H9 (cell line): ENCODE measurements at places on chromosomes 11 and 22. TPM values are rescaled to one million over a fixed set of nuclear protein-coding genes. Genes with fewer than 3 reads are reported as not detected.
A peak's percentile ranks its signal among the peaks of the same experiment; 100 is the strongest.

The ADORA2A gene
- total RNA-seq: 3.5 and 3.9 TPM in 2 replicates

The OR52E5 gene
- not detected in 2 replicates for total RNA-seq

The ZFP91 gene
- total RNA-seq: 32.6 and 32.9 TPM in 2 replicates

The UBE2L3 gene
- total RNA-seq: 78.7 and 79.7 TPM in 2 replicates

The MMP11 gene
- 4.9 and 5.3 TPM in 2 replicates for total RNA-seq

The OR4D9 gene
- not detected in 2 replicates for total RNA-seq

The CCDC89 gene
- total RNA-seq: not detected in 2 replicates

The MUC5B gene
- 0.02 TPM in 1 of 2 replicates, not detected in the other for total RNA-seq

The ZBTB16 gene
- not detected in 2 replicates for total RNA-seq

The ANGPTL5 gene
- total RNA-seq: not detected in 2 replicates

The P2RY2 gene
- 0.26 and 0.35 TPM in 2 replicates for total RNA-seq

- DNase-seq: peak; percentile 98
These were observed 688 bp upstream of the ZDHHC5 start for GRCh38 chr11:57667117-57667735.

DNA sequence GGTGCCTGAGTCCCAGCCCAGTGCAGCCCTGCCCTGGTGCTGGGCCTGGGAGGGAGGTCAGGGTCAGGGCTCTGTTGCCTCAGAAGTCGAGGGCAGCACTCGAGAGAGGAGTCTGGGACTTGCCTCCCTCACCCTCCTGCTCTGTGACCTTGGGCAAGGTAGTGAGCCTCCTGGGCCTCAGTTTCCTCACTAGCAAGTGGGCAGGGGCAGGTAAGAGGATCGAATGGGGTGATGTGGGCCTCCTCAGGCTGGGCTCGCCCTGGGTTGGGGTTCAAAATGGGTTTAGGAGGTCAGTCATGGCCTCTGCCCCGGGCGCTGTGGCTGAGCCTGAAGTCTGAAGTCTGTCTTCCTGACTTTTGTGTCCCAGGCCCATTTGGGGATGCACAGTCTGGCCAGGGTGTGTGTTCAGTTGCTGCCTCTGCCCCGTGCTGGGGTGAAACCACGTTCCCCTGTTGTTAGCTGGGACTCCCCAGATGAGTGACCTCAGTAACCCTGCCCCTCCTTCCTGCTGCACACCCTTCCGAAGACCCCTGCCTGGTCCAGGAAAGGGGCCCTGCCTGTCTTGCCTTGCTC lies 40.9 kb upstream of the CELSR1 start:
- peak; percentile 26 for DNase-seq

GRCh38 chr11:57633394-57634070 lies 16.2 kb downstream of the YPEL4 start:
- DNase-seq: no peak

DNA sequence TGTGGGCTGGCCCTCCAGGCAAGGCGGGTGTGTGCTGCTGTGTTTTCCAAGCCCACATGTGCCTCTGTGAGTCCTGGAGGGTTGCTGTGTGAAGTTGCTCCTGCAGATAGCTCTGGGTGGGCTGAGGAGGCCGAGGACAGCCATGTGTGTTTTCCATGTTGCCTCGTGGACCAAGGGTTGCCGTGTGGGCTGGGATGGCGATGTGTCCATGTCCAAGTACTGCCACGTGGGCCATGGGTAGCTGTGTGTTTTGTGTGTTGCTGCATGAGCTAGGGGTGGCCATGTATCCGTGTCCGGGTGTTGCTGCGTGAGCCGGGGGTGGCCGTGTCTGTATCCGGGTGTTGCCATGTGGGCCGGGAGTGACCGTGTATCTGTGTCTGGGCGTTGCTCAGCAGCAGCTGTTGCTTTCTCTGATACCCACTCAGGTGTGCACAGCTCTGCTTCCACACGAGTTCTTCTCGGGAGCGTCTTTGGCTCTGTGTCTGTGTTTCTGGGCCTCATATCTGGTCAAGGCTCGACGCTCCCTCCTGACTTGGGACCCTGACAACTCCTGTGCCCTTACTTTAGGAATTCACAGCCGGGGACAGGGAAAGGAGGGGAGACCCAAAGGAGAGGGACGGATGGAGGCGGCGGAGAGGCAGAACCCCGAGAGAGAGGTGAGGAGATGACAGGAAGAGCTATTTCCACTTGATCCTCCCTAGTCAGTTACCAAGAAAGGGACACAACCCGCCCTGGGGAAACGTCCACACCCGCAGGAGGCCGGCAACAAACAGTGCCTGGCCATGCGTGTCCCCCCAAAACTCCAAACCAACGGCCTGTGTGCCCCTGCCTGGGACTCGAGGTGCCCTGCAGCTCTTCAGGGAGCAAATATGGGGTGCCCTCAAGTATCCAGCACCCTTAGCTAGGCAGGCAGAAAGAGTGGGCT lies 83.1 kb downstream of the PHF21B start:
- DNase-seq: no peak

DNA sequence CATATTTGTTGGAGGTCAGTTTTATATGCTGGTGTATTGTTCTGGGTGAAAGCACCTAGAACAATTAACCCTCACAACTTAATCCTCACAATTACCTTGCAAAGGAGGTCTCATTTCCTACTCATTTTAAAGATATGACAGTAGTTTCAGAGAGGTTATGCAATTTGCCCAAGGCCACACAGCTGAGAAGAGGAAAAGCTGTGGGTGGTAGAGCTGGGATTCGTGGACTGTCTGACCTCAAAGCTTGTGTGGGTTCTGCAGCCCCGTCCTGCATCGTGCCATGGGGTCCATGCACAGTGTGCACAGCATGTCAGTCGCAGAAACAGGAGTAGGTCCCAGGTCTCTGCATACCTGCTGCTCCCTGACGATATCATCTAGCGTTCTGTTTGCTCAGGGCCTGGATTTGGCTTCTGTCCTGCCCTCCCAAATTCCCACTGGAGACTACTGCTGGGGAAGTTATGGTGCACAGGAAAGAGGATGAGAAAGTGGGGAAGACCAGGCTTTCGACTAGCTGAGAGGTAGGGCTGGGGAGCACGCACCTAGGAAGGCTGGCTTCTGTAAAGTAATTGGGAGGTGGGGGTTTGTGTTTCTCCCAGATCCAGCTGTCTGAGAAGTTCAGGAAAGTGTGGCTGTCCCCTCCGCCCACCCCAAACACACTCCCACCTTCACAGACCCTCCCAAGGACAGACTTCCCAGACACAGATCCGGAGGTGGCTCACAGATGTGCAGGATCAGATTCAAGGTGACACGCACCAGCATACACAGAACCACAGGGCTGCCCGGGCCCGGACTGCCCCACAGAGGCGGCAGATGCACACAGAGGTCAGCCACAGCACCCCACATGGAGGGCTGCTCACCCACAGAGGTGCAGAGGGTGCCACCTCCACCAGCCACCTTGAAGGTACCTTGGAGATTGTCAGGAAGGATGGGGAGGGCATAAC lies 2.0 kb downstream of the BACE1 start:
- DNase-seq: no peak

- no peak for DNase-seq
These were observed 47.0 kb upstream of the SUSD2 start for GRCh38 chr22:24134090-24134846.

DNA sequence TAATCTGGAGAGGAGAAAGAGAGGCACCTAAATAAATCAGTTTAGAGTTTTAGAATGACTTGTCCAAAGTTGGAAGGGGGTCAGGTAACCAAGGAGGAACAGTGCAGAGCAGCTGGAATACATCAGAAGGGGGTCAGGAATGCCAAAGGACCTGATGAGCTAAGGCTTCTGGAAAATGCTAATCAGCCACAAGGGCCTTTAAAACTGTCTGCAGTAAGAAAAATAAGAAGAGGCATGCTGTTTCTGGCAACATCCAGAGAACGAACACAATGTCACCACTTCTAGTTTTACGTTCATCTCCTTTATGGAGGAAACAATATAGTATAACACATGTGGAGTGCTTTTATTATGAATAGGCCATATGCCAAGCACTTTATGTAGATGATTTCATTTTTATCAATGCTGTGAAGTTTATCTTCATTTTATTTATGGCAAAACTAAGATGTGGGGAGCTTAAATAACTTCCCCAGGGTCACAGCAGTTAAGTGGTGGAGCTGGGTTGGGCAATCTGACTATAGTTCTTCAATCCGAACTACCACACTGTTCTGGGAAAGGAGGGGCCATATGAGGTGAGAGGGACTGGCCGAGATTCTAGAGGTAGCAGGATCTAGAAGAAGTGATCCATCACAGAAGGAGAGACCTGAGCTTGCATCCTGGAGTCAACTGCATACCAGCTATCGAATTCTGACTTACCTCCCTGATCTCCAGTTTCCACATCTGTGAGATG lies 22.6 kb downstream of the ACO2 start:
- no peak for DNase-seq

DNA sequence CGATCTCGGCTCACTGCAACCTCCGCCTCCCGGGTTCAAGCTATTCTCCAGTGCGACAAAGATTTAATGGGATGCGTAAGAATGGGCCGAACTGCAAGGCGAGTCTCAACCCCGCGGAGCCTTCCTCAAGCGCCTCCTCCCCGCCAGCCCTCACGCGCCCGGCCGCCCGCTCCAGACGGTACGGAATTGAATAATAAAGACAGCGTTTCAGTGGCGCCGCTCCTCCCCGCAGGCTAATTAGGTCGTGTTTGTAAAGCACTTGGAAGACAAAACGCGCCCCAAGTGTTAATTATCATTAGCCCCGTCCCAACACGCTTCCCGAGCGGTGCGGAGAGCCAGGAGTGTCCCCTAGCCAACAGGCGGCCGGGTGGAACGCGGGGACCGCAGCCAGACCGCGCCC lies 192.0 kb downstream of the BUD13 start:
- DNase-seq: peak; percentile 95

- no peak for DNase-seq
These were observed 177.8 kb upstream of the NTM start for GRCh38 chr11:131192628-131193027.
